ENCODE measurements at places on chromosomes 3 and 15. TPM values are rescaled to one million over a fixed set of nuclear protein-coding genes. Genes with fewer than 3 reads are reported as not detected.
A peak's percentile ranks its signal among the peaks of the same experiment; 100 is the strongest.

C2CD4A gene
- under 0.01 TPM for total RNA-seq

RFTN1 gene
- 43.2 TPM for total RNA-seq

CA12 gene
- total RNA-seq: 19.6 TPM

- peak; percentile 94 for DNase-seq
Measured at GRCh38 chr3:150348500-150348899, 59.6 kb upstream of the TSC22D2 start.

MAP1A gene
- total RNA-seq: 0.52 TPM

PCOLCE2 gene
- total RNA-seq: 4.7 TPM

GRCh38 chr3:66261355-66261754 lies 40.6 kb downstream of the SLC25A26 start:
- DNase-seq: peak; percentile 42

- peak; percentile 6 for DNase-seq
Measured at GRCh38 chr3:179603831-179604230, 607 bp downstream of the MRPL47 start.

DNA sequence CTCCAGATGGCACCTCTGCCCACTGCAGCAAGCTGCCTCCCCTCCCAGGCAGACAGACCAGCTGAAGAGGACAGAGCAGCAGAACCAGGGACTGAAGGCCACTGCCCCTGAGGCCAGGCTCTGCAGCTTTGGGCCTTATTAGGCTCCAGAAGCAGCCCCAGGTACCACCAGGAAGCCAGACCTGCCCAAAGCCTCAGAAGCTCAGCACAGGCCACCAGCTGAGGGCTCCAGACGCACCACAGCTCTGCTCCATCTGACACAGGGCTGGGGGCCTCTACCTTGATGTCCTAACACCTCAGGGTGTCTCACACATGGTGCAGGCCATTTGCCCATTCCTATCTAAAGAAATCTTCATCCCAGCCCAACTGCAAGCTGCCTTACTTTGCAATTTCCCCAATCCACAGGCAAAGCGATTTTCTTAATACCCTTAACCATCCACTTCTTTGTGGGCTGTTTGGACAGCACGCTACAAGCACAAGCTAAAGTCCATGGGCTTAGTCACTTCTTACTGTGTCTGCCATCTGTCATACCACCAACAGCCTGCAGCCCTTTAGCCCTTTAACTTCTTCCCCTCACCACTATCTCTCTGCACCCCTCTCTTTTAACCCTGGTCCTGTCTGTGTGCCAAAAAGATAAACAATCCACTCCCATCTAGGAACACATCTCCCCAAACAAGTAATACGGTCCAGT lies 112.1 kb downstream of the IQSEC1 start:
- no peak for DNase-seq

Data from renal cortical epithelial cell (primary cell).